ENCODE measurements at places on chromosomes 5 and 9. TPM values are rescaled to one million over a fixed set of nuclear protein-coding genes. Genes with fewer than 3 reads are reported as not detected.
A peak's percentile ranks its signal among the peaks of the same experiment; 100 is the strongest.

Gene SPATA31A1
- not detected for polyA plus RNA-seq

Gene CCDC152
- 13.5 TPM for polyA plus RNA-seq

- no peak for DNase-seq
Measured at GRCh38 chr9:23962101-23962500, 136.1 kb upstream of the ELAVL2 start.

- DNase-seq, result no peak
Measured at GRCh38 chr9:95816716-95817115, 58.8 kb upstream of the ERCC6L2 start.

GRCh38 chr5:9544502-9545135 lies 1.3 kb downstream of the SEMA5A start:
- peak; percentile 85 for DNase-seq

GRCh38 chr5:158691631-158692255 lies 408.0 kb downstream of the EBF1 start:
- no peak for DNase-seq

- no peak for DNase-seq
Measured at GRCh38 chr9:715300-715699, 126.2 kb upstream of the DMRT1 start.

Measured in renal pelvis (tissue), 12 donors.